ENCODE measurements at places on chromosomes 4 and X.

GRCh38 chr4:188282471-188283232 lies 143.4 kb downstream of the TRIML1 start:
- no peak for DNase-seq

GRCh38 chrX:24487571-24487970 lies 22.5 kb downstream of the PDK3 start:
- no peak for DNase-seq

GRCh38 chr4:125505621-125506020 lies 190.9 kb downstream of the FAT4 start:
- DNase-seq: no peak

GRCh38 chrX:14779580-14779979 lies 93.3 kb downstream of the FANCB start:
- DNase-seq: no peak

DNA sequence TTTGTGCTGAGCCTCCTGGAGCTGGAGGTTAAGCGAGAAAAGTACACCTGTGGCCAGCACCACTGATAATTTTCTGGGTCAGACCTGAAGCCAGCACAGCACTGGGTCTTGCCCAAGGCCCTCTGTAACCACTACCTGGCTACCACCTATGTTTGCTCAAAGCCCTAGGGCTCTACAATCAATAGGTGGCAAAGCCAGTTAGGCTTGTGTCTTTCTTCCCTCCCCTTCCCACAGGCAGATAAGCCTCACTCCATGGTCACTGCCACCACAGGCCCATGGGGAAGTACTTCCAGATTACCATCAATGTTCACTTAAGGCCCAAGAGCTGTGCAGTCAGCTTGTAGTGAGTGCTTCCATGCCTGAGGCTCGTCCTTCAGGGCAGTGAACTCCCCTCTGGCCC lies 35.2 kb upstream of the ARMCX4 start:
- no peak for DNase-seq

- no peak for DNase-seq
Measured at GRCh38 chrX:130216320-130216719, 44.6 kb downstream of the RAB33A start.

- no peak for DNase-seq
Measured at GRCh38 chr4:145320294-145320693, 139.9 kb upstream of the OTUD4 start.

All from CD4-positive, alpha-beta T cell treated with Interferon gamma for 1 hour (primary cell).